Effector memory CD4-positive, alpha-beta T cell (primary cell): ENCODE measurements at places on chromosomes 11 and 22.

DNA sequence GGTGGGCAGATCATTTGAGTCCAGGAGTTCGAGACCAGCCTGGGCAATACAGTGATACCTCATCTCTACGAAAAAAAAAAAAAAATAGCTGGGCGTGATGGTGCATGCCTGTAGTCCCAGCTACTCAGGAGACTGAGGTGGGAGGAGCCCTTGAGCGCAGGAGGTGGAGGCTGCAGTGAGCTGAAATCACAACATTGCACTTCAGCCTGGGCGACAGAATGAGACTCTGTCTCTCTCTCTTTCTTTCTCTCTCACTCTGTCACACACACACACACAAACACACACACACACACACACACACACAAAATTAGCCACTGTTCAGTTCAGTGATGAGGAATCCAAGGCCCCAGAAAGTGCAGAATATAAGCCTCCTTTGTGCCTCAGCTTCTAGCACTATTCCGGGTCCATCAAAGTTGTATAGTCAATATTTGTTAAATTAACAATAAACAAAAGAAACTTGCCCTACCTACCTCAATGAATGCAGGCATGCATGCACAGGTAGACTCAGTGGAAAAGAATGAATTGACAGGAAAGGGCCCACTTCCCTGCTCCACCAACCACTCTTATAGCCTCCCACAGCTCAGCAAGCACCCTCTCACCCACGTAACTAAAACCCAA, 3.9 kb upstream of the SMIM35 start:
- no peak overlapping the region for H3K4me3 ChIP-seq
- no peaks in the 10 kb centered on the region for H3K27me3 ChIP-seq
- DNase-seq: no peak

DNA sequence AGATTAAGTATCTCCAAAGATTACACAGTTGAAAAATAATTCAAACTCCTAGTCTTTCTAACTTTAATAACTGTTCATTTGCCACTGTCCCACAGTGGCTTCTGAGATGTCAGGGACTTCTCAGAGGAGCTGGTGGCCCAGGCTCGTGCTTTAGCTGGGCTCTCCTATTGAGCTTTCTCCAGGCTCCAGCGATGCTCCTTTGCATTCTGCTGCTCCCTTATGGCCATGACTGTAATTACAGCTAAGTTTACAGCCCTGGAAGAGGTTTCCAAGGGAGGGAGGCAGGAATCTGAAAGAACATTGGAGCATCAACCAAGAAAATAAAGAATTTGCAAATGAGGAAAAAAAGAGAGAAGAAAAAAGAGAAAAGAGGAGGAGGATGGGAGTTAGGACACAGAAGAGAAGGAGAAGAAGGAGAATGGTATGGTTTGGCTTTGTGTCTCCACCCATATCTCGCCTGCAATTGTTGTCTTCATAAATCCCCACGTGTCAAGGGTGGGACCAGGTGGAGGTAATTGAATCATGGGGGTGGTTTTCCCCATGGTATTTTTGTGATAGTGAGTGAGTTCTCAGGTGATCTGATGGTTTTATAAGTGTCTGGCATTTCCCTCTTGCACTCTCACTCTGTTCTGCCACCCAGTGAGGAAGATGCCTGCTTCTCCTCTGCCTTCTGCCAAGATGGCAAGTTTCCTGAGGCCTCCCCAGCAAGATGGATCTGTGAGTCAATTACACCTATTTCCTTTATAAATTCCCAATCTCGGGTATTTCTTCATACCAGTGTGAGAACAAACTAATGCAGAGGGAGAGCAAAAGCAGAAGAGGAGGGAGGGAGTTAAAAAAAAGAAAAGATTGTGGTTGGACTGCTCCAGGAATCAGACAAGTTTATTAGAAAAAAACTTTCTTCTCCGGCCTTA, 857.0 kb downstream of the KCNA4 start:
- H3K4me1 ChIP-seq: no peaks in the 10 kb centered on the region
- no peak overlapping the region for H3K4me3 ChIP-seq
- no peak for DNase-seq

DNA sequence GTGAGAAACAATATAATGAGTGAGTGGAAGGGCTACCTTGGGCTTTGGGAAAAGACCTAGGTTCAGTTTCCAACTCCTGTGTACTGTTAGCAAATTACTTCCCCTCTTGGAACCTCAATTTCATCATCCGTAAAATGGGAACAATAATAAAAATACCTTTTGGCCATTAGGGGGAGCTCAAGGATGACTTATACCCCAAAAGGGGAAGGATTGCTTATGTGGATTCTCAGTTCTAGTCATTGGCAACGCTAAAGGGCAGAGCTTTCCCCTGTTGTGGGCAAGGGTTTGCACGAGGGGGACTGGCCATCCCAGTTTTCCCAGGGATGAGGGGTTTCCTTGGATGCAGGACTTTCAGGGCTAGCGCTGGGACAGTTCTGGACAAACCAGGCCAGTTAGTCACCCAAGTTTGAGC, 3.1 kb upstream of the COMMD9 start:
- no peak overlapping the region for H3K4me3 ChIP-seq
- no peaks in the 10 kb centered on the region for H3K27me3 ChIP-seq
- H3K36me3 ChIP-seq: no peaks in the 10 kb centered on the region
- DNase-seq: no peak
- H3K4me1 ChIP-seq: peaks cover 11% of the 10 kb centered on the region

GRCh38 chr22:33274214-33275072, 216.3 kb upstream of the SYN3 start:
- no peak overlapping the region for H3K27ac ChIP-seq
- H3K4me1 ChIP-seq: no peaks in the 10 kb centered on the region
- H3K4me3 ChIP-seq: no peak overlapping the region
- no peaks in the 10 kb centered on the region for H3K36me3 ChIP-seq
- H3K27me3 ChIP-seq: no peaks in the 10 kb centered on the region

DNA sequence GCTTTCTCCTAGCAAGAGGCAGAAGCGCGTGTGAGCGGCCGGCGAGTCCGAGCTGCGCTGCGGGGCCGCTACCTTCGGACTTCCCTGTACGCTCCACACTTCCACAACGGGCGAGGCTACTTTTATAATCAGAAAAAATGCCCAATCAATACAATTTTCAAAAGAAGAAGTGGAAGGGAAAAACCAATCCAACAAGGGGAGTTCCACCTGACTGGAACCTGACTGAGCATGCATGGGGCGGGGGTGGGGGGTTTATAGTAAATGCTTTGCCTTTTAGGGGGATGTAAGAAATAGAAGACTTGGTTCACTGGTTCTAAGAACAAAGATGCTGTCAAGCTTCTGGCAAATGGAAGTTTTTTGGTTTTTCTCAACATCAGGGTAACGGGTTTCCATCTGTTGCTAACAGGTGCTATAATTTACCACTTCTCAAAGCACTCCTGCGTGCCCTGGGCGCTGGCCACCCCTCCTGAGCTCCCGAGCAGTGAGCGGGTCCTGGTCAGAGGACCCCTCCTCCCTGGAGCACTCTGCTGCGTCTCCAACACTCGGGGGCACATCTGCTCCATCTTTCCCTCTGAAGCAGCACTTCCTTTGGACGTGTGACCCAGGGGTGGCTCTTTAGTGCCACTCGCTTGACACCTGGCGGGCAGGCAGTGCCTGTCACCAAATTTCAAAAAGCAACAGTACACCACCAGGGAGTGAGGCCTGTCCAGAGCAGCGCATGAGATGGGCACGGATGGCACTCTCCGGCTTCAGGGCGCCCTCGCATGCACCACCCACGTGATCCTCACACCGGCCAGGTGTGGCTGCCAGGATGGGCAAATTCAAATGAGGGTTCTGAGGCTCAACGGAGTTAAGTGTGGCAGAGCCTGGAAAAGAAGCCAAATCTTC, 21.6 kb upstream of the BID start:
- H3K4me1 ChIP-seq: no peaks in the 10 kb centered on the region
- no peak overlapping the region for H3K4me3 ChIP-seq
- DNase-seq: no peak
- H3K36me3 ChIP-seq: peaks cover 8% of the 10 kb centered on the region
- H3K27me3 ChIP-seq: no peaks in the 10 kb centered on the region

GRCh38 chr11:124896071-124896750, 1.5 kb downstream of the ROBO4 start:
- no peak for DNase-seq
- H3K36me3 ChIP-seq: no peaks in the 10 kb centered on the region
- H3K4me1 ChIP-seq: no peaks in the 10 kb centered on the region
- H3K4me3 ChIP-seq: no peak overlapping the region
- no peak overlapping the region for H3K27ac ChIP-seq

DNA sequence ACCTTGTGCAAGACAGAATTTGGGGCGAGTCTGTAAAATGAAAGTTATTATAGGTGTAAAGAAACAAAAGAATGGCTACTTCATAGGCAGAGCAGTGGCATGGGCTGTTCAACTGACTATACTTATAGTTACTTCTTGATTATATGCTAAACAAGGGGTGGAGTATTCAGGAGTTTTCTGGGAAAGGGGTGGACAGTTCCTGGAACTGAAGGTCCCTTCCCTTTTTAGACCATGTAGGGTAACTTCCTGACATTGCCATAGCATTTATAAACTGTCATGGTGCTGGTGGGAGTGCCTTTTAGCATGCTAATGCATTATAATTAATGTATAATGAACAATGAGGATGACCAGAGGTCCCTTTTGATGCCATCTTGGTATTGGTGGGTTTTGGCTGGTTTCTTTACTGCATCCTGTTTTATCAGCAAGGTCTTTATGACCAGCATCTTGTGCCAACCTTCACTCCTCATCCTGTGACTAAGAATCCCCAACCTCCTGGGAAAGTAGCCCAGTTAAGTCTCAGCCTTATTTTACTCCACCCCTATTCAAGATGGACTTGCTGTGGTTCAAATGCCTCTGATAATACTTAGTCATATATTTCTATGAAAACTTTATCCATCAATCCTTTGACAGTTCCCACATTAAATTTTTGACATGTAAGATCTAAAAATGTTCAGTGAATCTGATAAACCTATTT, 118.6 kb downstream of the ARHGAP42 start:
- no peaks in the 10 kb centered on the region for H3K4me1 ChIP-seq
- H3K4me3 ChIP-seq: no peak overlapping the region
- no peaks in the 10 kb centered on the region for H3K27me3 ChIP-seq
- no peak for DNase-seq
- no peak overlapping the region for H3K27ac ChIP-seq
- H3K36me3 ChIP-seq: no peaks in the 10 kb centered on the region
